KG1 (cell line): ENCODE measurements at places on chromosomes 2 and 18.

DNA sequence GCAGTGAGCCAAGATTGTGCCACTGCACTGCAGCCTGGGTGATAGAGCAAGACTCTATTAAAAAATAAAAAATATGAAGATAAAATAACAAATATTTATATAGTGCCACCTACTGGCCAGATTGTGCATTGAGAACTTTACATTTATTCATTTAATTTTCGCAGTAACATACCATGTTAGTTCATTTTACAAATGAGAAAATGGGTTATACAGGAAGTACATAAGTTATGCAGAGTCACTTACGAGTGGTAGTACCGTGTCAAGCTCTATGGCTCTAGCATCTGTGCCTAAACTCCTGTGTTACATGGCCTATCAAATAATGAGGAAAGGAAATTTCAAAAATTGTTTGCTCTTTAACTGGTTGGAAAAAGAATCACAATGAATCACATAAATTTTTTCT is 27.9 kb downstream of the RIF1 start:
- DNase-seq: no peak

- DNase-seq: no peak
Measured at GRCh38 chr2:134976074-134976702, 57.6 kb downstream of the CCNT2 start.

DNA sequence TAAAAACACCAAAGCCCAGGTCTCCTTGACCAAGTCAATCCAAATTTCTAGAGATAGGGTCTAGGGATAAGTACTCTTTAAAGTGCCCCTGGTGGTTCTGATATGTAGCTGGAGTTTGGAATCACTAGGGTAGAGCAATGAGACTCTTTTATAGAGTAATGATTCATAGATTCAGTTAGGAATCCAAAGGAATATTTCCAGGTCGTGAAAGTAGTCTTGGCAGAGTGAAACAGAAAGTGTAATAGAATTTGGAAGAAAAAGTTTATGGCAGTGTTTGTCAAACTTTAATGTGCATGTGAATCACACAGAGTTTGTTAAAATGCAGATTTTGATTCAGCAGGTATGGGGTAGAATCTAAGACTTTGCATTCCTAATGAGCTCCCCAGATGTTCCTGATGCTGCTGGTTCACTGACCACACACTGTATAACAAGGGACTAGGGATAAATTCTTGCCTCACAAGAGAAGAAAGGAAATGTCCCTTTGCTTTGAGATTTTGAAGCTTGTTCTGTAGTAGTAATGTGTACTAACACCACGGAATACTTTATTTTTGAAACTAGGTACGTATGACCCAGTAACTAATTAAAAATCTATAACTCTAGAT is 1.8 kb downstream of the UPP2 start:
- DNase-seq: no peak

DNA sequence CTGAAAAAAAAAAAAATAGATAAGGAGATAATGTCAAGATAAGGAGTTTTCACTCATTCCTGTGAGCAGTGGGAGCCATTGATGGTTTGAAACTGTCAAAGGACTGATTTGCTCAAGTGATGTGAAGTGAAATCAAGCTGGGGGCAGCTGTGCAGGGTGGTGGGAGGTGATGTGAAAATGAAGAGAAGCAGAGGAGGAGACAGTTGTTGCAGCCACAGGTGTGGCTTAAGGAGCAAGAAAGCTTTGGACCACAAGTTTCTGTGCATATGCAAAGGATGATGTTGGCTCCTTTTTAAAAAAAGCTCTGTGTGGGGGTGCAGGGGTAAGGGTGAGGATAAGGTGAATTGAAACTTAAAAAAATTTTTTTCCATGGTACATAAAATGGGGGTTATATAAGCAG is 8.3 kb downstream of the EFR3B start:
- DNase-seq: no peak

DNA sequence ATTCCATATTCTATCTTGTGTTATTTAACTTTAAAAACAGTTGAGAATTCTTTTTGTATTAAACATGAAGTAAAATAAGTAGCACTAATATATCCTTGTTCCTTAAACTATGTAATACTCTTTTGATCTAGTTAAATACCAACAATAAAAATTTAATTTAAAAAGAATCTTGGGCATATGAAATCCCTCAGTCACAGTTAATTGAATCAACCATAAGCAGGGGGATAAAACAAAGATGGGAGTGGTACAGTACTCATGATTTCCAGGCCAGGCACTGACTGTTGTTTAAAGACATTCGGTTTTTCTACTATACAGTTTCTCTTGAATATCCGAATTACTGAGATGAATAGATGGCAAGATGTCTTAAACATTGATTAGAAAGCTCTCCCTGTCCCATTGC is 99.5 kb downstream of the TAF4B start:
- DNase-seq: no peak

GRCh38 chr18:37124516-37124915 is 295.6 kb downstream of the KIAA1328 start:
- no peak for DNase-seq

DNA sequence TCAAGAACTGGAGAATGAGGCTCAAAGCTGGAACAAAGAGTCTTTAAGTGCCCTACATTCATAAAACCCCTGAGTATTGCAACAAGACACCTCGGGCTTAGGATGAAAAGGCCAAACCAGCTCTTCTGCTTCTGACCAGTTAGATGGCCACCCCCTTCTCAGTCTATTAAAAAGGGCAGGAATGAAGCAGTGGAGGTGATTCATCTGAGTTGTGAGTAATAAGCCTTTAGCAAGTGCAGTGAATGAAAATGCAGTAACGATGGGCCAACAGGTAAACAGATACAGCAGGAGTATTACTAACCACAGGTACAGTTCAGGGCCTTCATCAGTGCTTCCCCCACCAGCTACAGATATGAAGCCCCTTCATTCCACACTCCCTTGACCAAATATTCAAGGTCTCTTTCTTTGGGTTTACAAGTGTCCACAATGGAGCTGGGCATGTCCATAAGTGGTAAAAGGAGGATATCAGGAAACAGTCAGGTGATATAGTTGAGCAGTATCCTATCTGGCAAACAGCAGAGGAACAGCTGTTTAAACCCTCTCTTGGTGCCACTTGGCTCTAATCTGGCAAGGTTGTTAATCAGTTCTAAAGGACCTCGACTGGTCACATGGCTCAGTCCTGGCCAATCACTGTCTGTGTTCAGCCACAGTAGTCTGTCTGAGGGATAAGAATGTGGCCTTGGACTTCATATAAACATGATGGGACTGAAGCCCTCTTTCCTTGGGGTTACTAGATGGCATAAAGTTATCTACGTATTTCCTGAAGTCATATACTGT is 17.8 kb downstream of the SERPINB13 start:
- no peak for DNase-seq

DNA sequence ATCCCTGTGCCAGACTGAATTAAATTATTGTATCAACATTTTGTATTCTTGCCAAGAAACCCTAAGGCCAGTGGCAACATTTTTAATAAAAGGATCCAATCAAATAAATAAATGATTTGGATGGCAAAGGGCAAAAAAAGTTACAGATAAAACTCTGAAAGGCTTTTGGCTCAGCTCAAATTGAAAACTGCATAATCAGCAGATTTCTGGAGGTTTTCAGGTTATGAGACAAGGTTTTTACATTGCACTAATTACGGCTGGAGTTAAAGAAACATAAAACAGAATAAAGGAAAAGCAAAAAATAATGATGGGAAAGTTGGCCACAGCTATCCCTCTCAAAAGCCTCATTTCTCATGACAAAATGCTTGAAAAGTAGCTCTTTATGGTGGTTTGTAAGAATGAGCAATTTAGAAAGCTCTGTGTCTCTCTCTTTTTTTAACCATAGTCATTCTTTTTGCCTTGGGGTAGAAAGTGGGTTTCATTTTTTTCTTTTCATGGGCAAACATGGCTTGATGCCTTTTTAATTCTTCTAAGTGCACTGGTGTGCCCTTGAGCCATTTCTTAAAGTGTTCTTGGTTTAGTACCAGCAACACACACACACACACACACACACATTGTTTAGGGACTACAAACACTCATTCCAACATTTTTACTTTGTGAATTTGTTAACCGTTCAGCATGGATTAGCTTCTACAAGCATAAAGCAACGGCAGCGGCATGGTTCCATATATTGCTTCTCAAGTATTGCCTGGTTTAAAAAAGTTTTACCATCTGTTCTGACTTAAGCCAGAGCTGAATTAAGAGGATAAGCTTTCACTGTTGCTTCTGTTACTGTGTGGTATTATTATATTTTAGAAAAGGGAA is 747.1 kb upstream of the FSHR start:
- DNase-seq: no peak

- DNase-seq: no peak
Measured at GRCh38 chr2:4973354-4973753, 718.8 kb upstream of the SOX11 start.

GRCh38 chr2:207166349-207167098 is 776 bp upstream of the KLF7 start:
- no peak for DNase-seq

DNA sequence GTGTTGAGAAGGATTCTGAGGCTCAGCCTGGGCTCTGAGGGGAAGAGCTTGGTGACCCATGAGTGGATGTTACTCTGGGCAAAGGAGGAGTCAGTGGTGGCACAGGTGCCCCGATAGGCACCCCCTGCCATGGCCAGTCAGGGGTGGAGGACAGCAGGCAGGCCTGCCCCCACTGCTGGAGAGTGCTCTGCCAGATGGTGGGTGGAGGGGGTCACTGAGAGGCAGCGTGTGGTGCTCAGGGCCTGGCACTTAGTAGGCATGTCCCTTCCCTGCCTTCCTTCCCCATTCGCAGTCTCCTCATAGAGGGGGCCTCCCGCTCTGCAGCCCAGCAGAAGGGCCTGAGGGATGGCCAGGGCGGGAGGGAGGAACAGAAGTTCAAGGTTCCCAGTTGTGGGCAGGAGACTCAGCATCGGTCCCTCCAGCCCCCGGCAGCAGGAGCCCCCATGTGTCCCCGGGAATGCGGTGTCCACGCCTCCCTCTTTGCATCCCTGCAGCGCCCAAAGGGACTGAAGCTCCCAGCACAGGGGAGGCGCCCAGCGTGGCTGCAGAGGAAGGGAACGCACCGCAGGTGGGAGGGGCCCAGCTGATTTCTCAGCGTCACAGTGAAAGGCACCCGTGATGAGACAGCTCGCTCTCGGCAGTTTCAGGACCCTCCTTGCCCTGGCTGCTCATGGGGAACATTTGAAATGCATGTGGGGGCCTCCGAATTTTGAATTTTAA is 5.7 kb upstream of the SNED1 start:
- no peak for DNase-seq

GRCh38 chr2:129015397-129016285 is 697.0 kb upstream of the HS6ST1 start:
- no peak for DNase-seq

- no peak for DNase-seq
Measured at GRCh38 chr2:136917411-136917881, 152.1 kb downstream of the THSD7B start.

- no peak for DNase-seq
Measured at GRCh38 chr2:174121612-174122011, 126.7 kb downstream of the OLA1 start.

DNA sequence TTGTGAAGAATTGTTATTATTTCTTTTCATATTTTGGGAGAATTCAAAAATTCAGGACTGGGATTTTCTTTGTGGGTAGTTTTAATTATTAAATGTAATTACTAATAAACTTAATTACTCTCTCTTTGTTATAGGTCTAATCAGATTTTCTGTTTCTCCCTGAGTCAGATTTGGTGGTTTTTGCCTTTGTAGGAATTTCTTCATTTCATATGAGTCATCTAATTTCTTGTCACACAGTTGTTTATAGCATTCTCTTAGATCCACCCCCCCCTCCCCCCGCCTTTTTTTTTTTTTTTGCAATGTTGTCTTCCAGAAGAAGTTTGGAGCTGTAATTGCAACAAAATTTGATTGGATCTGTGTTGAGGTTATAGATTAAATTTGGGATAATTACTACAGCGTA is 26.0 kb upstream of the GALR1 start:
- no peak for DNase-seq

DNA sequence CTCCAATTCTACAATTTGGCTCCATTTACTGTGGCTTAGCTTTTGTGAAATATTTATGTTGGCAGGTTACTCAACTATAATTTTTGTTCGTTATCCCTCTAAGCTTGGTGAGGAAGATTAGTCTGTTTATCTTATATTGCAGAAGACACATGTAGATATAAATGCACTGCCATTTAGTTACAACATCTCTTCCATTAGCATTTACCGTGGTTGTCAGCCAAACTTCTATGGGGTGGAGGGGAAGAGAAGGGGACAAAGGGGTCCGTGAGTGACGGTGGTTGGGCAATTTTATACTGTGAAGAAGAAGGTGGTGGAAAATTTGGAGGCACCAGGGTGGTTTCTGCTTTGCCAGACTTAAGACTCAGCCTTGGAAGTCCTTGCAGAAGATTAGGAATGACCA is 117.6 kb upstream of the CXCR4 start:
- no peak for DNase-seq

DNA sequence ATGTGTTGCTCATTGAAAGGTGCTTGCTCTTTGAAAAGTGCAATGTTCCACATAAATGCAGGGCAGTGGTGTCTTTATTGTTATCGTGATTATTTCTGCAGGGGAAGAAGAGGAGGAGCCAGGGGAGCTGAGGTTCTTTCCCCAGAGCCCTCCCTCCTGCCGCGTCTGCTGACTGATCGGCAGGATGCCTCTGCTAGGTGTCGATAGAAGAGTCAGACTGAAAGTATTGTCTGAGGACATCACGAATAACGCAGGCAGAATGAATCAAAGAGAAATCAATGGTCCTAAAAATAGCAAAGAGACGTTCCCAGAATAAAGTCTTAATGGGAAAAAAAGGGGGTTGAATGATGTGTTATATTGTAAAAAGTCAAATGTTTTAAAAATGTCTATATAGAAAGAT is 47.4 kb upstream of the SIX3 start:
- no peak for DNase-seq

- no peak for DNase-seq
Measured at GRCh38 chr2:154696369-154696768, 2.1 kb upstream of the KCNJ3 start.

DNA sequence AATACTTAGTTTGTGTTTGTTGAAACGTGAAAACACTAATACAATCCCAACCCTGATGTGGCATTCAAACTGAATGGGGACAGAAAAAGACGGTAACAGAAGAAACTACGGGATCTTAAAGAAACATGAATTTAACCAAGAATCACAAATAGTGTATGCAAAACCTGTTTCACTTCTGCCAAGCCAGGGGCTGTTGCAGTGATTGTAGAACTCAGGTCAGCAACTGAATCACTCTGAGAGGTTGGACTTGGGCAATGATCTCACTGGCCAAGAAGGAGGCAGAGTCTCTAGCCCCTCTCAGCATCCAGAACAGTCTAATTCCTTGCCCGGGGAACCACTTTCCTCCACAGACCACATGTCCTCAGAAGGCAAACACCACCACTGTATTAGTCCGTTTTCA is 54.9 kb upstream of the CRIM1 start:
- DNase-seq: no peak

GRCh38 chr2:111032721-111033429 is 87.8 kb upstream of the BCL2L11 start:
- DNase-seq: no peak

DNA sequence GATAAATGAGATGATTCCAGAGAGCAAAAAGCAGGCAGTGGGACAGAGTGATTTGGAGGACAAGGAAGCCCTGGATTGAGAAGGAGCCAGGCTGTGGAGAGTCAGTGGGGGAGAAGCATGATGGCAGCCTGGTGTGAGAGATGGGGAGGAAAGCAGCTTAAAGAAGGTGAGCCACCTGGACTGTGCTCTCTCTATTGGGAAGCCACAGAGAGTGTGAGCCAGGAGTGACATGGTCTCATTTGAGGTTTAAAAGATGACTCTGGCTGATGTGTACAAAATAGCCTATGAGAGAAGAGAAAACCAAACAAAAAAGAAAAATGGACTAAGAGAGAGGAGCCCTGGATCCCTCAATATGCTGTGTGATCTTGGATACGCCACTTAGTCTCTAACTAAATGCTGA is 12.9 kb upstream of the EPAS1 start:
- DNase-seq: no peak
